GOT3 (cell line): ENCODE measurements at places on chromosomes 12 and 14.

DNA sequence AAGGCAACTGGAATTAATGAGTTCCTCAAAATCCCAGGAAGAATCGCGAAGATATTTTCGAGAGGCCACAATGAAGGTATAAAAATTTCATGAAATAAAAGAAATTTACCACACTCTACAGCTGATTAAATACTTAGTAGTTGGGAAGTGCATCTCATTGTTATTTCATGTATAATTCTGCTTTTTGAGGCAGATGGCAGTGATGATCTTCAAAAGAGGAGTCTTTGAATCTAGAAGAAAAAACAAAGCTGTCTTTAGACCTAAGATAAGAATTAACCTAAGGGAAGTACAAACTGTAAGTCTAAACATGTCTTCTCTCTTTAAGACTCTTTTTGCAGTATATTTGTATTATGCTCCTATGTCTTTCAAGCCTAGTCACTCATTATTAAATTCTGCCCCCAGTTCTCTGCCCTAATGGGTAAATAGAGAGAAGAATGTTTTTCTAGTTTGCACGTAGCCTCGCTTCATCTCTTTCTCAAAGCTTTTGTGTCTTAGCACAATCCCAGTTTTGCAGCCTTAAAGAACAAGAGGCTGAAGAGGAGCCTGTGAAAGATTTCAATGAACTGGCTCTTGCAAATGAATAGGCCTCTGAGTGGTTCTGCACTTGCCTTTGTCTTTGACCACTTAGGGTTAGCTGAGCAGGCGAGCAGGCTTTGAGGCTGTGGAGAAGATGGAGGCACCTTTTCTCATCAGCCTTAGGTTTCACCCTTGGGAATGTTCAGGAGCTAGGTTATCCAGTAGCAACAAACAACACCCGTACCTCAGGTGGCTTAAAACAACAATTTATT, 32.7 kb downstream of the CFAP54 start:
- no peak for DNase-seq

GRCh38 chr12:121532503-121533393, 48.1 kb downstream of the KDM2B start:
- no peak for DNase-seq

GRCh38 chr14:65180725-65181025, 78.4 kb upstream of the MAX start:
- no peak for DNase-seq

DNA sequence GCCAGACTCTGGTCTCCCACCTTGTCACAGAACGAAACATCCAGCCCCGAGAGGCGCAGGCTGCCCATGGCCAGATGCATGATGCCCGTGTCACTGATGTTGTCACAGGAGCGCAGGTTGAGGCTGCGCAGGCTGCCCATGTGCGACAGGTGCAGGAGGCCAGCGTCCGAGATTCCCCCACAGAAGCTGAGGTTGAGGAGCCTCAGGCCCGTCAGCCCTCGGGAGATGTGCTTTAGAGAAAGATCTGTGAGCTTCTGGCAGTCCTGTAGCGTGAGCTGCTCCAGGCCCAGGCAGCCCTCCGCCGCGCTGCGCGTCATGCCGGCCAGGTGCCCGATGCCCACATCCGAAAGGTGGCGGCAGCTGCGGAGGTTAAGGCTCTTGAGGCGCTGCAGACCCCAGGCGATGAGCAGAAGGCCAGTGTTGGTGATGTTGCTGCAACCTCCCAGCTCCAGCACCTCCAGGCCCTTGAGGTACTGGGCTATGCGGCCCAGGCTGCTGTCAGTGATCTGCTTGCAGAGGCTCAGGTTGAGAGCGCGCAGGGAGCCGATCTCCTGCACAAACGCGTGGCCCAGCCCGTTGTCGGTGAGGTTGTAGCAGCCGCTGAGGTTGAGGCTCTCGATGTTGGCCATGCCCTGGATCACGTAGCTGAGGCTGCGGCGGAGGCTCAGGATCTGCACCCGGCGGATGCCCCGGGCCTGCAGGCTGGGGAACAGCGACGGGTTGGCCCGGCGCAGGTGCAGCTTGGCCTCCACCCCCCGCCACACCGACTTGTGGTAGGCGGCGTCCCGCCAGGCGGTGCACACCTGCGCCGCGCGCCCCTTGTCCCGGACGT, 991 bp downstream of the FBXL14 start:
- no peak for DNase-seq
